ENCODE measurements at places on chromosomes 3 and 15. TPM values are rescaled to one million over a fixed set of nuclear protein-coding genes. Genes with fewer than 3 reads are reported as not detected.

DNA sequence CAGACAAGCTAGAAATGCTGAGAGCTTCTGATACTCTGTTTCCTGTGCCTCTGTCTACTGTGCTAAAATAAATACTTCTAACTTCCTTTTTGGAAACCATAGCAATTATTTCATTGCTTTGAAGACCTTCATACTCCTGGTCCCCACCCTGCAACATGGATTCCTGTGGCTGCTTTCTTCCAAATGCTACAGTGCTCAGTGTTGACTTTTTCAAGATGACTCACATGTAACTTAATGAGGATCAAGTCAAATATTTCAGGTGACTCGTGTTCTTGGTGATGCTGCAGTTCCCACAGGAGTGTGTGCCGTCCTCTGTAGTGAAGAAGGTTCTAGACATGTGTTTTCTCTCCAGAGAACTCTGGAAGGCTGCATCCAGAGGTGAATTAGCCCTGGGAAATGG, 288.6 kb downstream of the CLSTN2 start:
- DNase-seq = no peak

- no peak for DNase-seq
These were observed 29.9 kb upstream of the ST3GAL6 start for GRCh38 chr3:98733053-98733811.

DNA sequence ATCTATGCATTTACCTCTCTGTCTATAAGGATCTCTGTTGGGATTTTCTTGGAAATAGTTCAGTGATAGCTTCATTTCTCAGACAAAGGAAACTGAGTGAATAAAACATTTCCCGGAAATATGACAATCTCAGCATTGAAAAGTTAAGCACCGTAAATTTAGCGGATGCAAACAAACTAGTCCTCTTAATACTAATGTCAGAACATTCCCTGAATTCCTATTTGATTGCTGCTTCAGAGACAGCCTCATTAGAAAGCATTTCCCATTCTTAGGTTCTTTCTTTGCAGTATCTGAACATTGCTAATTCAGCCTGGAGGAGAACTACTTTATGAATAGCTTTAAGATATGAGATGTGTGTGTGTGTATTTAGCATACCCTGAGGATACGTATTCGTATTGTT, 101.3 kb downstream of the NR2F2 start:
- DNase-seq = no peak

DNA sequence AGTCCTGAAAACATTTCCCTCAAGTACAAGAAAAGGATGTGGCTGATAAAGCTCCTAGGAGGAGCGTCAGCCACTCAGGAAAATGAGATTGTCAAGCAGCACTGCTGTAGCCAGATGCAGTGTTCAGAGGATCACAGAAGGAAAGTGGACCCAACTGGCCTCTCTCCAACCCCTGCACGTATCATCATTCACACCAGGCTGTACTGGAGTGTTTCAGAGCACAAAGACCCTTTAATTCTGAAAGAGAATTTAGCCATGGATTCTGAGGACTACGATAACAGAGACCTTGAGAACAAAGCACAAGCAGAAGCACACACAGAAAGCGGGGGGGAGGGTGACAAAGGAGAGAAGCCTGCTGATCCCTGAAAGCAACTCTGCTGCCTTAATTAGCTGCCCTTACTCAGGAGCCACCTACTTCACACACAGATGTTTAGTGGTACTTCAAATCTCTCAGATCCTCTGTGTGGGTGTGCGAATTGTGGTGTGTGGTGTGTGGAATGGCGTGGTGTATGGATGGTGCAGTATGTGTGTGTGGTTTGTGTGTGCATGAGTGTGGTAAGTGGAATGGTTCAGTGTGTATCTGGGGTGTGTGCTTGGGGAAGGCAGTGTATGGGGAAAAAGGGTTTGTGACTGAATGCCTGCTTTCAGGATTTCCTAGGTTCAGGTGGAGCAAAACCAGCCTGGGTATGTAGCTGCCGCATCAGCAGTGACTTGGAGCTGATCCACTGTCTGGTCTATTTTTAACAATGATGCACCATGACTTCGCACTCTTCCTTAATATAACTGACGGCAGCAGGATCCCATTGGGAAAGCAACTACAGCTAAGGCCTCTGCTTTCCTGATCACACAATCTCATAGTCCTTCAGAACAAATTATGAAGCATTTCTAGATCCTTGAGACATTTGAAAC, 192.5 kb downstream of the RSL24D1 start:
- DNase-seq = no peak

DNA sequence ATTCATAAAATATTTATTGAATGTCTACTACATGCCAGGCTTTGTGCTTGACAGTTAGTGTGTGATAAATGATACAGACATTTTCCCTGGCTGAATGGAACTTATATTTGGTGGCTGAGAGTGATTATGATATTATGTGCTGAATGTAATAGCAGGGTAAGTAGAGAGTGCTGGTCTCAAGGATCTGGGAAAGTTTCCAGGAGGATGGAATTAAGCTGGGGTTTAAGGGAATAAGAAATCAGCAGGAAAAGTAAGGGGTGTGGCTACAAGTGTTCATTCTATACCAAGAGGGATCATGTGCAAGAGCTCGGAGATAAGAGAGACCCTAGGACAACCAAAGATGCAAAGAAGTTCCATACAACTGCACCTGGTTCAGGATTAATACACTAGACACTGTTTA, 500.1 kb upstream of the CFAP20DC start:
- DNase-seq = no peak

- no peak for DNase-seq
These were observed 29.9 kb upstream of the RAB11A start for GRCh38 chr15:65839354-65839901.

GRCh38 chr15:92454555-92455105, 60.9 kb downstream of the ST8SIA2 start:
- no peak for DNase-seq

DNA sequence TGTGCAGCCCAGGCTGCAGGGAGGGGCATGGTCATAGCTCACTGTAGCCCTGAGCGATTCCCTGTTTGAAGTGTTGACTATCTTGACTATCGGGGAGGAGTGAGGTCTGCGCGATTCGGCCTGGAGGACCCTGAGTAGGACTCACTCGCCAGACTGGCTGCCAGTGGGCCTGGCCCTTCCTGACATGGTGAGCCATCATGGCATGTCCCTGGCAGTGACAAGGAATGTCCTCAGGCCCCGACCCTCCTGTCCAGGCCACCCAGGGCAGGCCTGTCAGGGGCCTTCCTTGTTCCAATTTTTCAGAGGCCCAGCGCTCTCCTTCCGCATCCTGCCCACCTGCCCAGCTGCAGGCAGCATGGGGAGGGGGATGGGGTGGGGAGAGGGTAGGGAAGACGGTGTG, 5.2 kb upstream of the OCA2 start:
- DNase-seq = no peak

GRCh38 chr15:40306908-40307307, 827 bp downstream of the PLCB2 start:
- peak; percentile 21 for DNase-seq

DNA sequence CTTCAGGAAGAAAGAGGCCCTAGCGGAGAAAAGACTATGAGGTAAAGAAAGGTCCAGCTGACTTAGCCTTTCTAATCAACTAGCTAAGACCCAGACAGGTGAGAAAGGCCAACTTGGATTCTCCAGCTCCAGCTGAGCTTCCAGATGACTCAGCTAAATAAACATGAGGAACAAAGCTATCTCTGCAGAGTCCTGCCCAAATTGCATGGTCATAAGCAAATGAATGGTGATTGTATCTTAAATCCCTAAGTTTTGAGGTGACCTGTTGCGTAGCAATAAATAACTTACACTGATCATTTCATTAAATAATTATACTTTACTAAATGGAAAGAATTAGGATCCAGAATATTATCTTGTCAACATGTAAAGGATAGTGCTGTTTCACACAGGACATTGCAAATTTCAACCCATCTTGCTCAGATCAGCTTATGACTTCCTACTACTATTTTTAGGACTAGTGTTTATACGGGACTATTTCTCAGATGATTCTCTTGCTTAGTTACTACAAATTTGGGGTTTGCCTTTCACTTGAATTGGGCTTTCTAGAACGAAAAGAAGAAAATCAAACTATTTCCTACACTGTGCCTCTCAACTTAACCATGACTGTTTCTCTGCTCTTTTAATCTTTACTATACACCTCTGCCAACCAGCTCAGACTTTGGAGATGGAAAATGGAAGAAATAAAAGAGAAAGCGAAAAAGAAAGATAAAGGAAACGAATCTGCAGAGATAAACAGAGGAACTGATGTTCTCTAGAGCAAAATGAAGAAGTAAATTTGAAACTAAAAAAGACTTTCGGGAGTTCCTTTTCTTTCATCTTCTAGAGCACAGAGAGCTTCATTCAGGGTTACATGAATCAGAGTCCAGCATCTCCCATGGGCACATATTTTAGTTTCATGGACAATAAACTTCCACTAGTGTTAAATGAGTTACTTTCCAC, 6.6 kb upstream of the ADGRG7 start:
- DNase-seq = no peak

GRCh38 chr3:1056744-1057143, 36.1 kb upstream of the CNTN6 start:
- DNase-seq = no peak

GRCh38 chr3:48885753-48886152, 12.9 kb downstream of the SLC25A20 start:
- no peak for DNase-seq

DNA sequence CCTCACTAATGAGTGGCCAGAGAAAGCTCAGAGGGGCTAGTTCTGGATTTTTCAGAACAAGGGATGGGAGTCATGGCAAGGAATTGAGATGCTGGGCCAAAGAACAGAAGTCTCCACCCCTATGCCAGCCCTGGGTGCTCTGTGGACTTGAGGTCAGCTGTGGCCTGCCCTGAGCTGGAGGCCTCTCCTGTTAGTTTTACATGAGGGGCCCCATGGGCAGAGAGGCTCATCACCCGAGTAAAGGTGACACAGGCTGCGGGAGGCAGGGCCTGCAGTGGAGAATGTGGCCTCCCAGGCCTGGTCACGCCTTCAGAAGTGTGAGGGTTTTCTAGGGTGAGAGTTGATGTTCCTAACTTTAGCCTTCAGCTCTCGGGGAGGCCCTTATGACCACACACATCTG, 44.9 kb downstream of the ABHD5 start:
- DNase-seq = no peak

The PAK6 gene
- polyA plus RNA-seq = 0.53 TPM

The IL16 gene
- 332 TPM for polyA plus RNA-seq

The FAM81A gene
- polyA plus RNA-seq = not detected

The PIGB gene
- polyA plus RNA-seq = 13.0 TPM
